ENCODE measurements at places on chromosomes 6 and 20.

DNA sequence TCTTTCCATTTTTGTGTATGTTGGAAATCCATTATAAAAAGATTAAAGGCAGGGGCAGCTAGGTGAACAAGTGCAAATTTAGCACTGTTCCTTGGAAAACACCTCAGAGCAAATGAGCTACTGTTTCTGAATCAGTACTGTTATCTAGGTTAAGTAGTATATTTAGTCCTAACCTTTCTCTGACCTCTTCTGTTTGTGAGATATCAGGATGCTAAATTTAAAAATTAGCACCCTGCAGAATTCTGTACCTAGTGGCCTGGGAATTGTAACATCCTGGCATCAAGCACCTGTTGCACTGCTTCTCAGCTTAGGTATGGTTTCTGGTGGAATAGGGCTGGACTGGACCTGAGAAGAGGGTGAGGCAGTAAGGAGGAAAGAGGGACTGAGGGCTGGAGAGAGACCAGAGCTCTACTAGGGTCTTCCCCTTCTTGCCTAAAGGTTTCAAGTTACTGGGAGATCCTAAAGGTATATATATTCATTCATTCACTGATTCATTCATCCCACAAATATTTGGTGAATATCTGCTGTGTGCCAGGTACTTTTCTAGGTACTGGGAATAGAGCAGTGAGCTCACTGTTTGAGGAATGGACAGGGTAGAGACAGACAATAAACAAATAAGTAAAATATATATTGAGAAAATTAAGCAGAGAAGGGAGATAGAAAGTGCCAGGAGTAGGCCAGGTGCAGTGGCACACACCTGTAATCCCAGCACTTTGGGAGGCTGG is 5.2 kb downstream of the ZNF76 start:
- no peak for DNase-seq

- DNase-seq, result no peak
Observed at GRCh38 chr6:36515844-36516243, 31.4 kb downstream of the STK38 start.

GRCh38 chr6:73109659-73110058 is 115.6 kb downstream of the KHDC1L start:
- no peak for DNase-seq

DNA sequence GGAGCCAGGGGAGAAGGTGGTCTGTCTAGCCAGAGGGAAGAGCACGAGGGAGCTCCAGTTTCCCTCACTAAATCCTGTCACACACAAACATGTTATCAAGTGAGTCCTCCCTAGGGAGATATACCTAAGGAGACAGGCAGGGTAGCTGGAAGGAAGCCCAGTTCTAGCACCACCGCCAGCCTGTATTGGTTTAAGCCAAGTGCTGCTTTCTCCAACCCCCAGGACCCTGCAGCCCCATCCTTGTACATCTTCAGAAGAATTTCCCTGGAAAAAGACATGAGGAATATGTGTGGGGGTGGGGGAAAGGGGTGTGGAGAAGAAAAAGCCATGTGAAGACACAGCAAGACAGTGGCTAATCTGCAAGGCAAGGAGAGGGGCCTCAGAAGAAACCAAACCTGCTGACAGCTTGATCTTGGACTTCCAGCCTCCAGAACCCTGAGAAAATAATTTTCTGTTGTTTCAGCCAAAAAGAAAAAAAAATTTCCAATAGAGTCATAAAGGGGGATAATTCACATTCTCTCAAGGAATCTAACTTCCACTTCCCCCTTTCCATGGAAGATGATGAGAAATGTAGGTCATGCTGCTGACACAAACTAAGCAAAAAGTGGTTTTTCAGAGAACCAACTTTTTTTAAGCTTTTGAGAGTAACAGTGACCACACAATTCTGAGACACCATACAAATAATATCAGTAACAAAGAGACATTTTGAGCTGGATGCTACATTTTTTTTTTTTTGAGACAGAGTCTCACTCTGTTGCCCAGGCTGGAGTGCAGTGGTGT is 103.2 kb upstream of the PRDM1 start:
- DNase-seq, result peak; percentile 32

- DNase-seq, result no peak
Observed at GRCh38 chr6:128358244-128358776, 162.1 kb downstream of the PTPRK start.

GRCh38 chr20:58349570-58349969 is 39.5 kb upstream of the VAPB start:
- no peak for DNase-seq

GRCh38 chr6:75308250-75308988 is 23.8 kb upstream of the TMEM30A start:
- no peak for DNase-seq

DNA sequence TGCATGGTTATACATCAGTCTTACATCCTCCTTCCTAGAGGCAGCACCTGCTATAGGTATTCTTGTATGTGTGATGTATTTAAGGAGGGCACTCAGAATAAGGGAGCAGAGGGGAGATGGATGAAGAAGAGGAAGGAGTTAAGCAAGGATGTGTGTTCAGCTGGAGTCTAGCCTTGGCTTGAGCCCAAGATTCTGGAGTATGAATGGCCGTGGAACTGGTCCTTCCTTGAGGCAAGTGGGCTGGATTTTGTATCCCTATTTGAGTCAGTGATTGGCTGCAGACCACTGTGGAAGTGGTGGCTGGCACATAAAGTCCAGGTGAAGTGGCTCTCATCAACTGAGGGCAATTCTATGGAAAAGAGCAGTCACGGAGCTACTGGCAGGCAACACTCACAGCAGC is 112.0 kb upstream of the RNF24 start:
- no peak for DNase-seq

DNA sequence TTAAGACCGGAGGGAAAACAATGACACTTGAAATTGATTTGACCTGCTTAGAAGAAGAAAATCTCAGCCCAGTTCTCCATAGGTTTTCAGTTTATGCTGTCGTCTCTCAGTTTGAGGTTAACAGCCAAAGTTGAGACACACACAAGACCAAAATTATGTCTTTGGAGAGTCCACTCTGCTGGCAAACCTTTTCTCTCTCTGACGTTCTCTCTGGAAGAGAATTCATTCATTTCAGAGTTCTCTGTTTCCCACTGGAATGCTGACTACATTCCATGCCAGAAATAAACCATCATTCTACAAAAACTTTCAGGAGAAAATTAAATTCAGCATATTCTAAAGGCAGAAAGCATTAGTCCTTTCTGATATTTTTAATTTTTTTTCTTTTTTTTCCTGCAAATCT is 155.2 kb downstream of the TFAP2A start:
- DNase-seq, result no peak

DNA sequence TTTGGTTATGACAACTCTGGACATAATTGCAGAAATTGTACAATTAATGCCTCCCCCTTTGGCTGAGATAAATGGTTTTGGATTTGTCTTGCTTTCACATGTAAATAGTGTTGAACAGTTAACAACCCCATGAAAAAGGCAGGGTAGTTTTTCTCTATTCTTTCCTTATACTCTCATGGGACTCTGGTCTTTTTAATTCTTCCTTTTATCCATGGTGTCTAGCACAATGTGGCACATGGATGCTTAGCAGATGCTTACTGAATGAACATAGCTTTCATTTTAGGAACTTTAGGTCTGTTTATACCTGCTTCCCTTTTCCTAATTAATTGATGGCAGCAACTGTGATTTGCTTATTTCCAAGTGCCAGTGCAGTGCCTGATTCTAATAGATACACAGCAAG is 75.6 kb downstream of the NCOA3 start:
- DNase-seq, result peak; percentile 9

DNA sequence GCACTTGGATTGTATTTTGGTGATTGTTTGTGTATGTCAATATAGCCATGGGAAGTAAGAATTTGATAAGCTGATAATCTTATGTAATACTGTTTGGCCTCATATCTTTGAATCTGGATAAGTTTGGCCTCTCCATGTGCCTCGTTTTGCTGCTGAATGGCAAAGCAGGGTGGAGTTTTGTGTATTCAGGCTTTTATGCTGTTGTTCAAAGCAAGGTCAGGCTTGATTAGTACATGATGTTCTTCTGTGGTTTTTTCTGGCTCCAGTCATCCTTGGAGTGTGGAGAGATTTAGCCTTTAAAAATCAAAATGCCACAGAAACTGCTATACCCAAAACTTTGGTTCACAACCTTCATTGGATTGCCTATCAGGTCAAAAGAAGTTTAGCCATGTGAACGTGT is 728.9 kb upstream of the GJE1 start:
- DNase-seq, result no peak

- DNase-seq, result no peak
Observed at GRCh38 chr6:26329763-26330511, 35.1 kb upstream of the BTN3A2 start.

DNA sequence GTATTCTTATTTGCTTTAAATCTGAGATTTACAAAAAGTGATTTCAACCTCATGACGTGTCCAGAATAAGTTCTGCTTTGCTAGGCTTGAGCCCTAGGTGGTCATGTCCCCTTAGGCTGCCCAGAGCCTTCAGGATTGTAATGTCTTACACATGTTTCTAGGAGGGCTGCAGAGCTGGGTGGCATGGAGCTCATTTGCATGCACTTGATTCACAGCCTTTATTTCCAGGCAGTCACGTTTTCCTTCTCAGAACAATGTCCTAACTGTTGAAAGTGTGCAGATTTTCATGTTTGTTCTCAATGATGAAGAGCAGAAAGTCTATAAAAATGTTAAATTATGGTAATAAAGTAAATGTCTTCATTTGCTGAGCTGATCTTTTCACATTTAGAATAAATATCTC is 448.6 kb upstream of the SOX4 start:
- no peak for DNase-seq

DNA sequence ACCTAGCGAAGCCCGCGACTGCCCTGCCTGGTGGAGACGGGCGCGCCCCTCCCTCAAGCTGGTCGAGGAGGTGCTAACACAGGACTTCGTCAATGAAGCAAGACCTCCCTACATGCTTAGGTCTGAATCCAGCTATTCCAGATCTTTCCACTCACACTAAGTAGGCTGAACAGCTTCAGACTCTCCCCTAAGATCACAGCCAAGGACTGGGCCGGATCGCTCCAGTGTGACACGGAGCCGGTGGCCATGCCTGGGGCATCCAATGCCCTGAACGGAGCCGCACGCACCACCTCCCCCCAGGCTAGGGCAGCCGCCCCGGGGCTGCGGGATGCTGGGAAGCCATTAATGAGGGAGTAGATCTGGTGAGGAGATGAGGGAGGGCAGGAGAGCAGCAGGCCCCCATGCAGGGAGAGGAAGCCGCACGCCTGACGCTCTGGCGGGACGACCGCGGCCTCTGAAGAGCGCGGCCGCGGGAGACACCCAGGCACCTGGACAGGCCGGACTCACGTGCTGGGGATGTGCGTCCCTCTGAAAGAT is 200.0 kb downstream of the WDR27 start:
- DNase-seq, result no peak

- no peak for DNase-seq
Observed at GRCh38 chr20:35561268-35561667, 19.4 kb downstream of the ERGIC3 start.

- DNase-seq, result no peak
Observed at GRCh38 chr20:53923566-53924369, 146.6 kb downstream of the BCAS1 start.

DNA sequence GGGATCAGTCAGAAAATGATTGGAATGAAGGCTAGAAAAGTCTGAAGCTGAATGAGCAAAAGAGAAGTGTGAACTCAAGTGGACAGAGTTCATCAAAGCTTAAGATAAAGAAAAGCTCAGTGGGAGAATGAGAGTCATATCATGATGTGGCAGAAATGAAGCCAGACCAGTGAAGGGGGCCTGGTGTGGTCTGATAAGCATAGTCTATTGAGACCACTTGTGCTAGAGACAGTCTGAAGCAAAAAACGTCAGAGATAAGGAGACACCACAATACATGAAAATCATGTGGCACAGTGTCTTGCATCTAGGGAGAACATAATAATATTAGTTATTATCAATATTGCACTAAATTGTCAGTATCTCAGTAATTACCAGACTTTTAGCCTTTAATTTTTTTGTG is 601.5 kb downstream of the UTRN start:
- DNase-seq, result no peak

DNA sequence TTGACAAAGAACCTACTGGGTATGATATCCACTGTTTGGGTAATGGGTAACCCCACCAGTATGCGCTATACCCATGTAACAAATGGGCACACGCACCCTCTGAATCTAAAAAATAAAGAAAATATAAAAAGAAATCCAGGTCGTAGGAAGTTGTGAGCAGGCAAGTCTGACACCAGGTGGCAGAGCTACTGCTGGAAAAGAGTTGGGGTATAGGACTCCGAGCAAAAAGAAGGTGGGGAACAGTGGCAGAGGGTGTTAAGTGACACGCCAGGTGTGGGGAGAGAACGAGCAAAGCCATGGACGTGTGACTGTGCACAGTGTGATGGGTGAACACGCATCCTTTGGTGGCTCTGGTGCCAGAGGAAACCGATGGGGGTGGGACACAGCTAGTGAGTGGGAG is 46.7 kb downstream of the NOX3 start:
- no peak for DNase-seq

- no peak for DNase-seq
Observed at GRCh38 chr6:15264902-15265761, 19.3 kb downstream of the JARID2 start.

DNA sequence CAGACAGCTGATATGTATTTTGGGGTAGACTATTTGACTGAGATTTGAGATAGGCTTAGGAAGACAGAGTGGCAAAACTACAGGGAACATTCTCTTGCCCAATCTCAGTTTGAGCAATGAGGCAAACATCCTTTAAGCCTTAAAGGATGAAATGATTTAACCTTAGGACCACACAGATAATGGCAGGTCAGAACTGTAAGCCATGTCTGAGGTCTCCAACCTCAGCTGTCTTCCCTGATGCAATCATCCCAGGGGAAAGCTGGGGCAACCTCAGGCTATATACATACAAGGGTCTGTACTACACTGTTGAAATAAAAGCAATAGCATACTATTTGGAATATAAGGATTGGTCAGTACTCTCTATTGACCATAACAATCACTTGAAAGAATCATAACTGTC is 83.8 kb upstream of the NUP153 start:
- DNase-seq, result no peak

DNA sequence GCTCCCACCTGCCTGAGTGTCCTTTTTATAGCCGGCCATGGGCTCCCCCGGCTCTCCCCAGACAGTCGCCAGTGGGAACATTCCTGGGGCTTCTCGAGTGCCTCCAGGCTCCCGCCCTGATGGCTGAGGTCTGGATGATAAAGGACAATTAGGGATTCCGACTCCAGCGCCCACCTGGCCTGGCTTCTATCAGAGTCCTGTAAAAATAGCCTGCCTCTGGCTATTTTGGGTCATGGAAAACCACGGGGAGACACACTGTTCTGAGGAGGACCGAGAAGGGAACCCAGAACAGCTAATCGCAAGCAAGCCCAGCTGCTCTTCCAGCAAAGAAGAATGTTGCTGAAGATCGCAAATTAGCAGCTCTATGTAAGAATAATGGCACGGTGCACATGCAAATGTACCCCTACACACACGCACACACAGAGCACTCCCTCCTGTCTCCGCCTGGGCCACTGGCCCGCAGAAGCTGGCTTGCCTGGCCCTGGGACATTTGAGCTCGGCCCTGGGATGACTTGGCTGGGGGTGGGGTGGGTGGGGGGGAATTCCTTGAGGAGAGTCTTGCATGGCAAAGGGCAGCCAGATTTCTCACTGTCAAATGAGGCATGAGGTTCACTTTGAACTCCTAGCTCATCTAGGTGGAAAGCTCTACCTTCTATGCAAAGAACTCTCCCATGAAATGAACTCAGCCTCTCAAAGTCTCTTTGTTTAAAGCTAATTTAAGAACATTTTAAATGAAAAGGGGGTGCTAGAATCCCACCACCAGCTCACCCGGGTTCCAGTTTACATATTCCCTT is 55.3 kb downstream of the CTCFL start:
- DNase-seq, result no peak

- DNase-seq, result no peak
Observed at GRCh38 chr6:43334466-43335095, 26.0 kb upstream of the CRIP3 start.

GRCh38 chr6:51024126-51024525 is 205.5 kb downstream of the TFAP2B start:
- no peak for DNase-seq

Measured in NCI-H1436 treated with DMSO at 0.1 percent for 48 hours (cell line).